Pulmonary artery endothelial cell (primary cell): ENCODE measurements at places on chromosomes 2 and 18.

- no peak for DNase-seq
Observed at GRCh38 chr18:44065206-44065605, 615.5 kb upstream of the SETBP1 start.

- no peak for DNase-seq
Observed at GRCh38 chr2:1489486-1489885, 76.2 kb downstream of the TPO start.

GRCh38 chr2:73218298-73218697, 4.3 kb downstream of the SMYD5 start:
- no peak for DNase-seq

DNA sequence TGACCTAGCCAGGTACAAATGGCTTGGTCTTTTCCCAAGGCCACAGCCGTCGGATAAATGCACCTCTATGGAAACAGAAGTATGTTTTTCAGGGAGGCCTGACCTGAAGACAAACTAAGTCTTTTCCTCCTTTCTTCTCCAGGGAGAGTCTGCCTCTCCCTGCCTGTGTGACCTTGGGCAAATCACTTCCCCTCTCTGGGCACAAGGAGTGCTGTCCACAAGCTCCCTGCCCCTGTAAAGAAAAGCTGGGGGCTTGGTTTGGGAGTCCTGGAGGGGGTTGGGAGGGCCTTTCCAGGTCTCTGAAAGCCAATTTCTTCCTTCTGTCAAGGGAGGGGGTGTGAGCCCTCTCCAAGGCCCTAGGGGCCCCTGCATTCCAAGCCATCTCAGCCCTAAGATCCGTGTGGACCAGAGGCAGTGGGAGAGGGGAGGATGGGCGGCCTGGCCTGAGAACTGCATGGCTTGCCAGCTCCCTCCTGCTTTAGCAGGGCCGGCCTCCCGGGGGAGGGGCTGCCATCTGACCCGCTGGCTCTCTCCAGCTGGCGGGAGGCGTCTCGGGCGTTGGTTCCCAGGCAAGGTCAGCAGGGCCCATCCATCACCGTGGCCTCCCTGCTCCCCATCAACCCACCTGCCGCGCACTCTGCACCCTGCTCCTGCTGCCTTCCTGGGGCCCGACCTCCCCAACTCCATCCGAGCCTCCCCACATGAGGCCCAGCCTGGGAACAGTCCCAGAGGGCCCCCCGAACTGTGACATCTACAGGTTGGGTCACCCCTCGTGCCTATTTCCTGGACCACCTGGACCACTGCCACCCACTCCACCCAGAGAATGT, 61.4 kb downstream of the SMAD7 start:
- DNase-seq = no peak

DNA sequence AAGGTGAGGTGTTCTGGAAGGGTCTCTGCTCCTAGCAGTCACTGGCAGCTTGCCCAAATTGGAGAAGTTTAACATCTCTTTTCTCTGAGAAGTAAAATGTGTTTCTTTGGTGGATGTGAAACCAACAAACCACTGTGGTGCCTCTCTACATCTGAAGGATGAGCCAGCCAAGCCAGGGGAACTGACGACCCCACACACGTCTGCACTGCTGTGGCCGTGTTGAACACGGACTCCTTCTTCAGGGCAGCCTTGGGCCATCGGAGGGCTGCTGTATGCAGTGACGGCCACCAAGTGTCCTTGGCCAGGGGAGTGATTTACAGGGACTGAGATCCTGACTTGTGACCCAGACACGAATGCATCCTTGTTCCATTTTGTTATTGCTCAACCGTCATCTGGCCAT, 207.8 kb downstream of the ACKR3 start:
- no peak for DNase-seq

GRCh38 chr2:134177351-134177931, 76.4 kb upstream of the MGAT5 start:
- DNase-seq = peak; percentile 57

DNA sequence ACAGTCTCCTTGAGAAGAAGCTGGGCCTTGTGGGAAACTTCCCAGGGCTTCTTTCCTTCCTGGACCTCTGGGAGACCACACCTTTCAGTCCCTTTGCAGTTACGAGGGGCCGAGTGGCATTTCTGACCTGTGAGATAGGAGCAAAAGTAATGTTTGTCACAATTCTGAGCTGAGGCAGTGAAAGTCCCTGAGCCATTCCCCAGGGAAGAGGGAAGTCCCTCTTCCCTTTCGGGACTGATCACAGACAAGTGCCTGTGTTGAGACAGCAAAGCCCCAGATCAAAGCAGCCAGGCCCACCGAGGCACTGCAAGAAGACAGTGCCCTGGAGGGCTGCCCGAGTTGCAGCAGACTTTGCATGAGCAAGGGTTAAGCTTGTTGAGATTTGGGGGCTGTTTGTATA, 41.9 kb downstream of the RHOB start:
- DNase-seq = no peak

- no peak for DNase-seq
Observed at GRCh38 chr2:237859533-237860272, at the start of gene RAMP1. Gene RAMP1 (plus strand): TSS chr2:237859623. CDS start chr2:237859676, 53 bp downstream.

- DNase-seq = peak; percentile 48
Observed at GRCh38 chr2:236888794-236889780, 196.6 kb upstream of the COPS8 start.

DNA sequence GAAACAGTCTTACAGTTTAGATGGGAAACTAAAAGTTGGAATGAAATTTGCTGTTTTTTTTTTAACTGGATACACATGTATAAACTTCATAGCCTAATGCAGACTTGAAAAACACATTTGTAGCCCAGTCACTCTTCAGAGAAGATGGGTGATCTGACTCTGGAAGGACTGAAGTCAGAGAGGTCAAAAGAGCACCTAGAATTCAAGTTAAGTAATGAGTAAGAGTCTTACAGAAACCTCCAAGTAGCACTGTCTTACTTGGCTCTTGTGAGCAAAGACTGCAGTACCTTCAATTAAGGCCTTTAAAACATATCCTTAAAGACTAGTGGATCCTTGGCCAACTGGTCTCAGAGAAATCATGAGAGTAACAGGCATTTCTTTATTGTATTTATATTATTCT, 41.9 kb downstream of the TRAPPC8 start:
- DNase-seq = no peak

- DNase-seq = no peak
Observed at GRCh38 chr18:8696749-8697211, 8.6 kb upstream of the MTCL1 start.
